Activated T-cell treated with anti-CD3 and anti-CD28 coated beads, Interleukin-2, amount 50 U/mL, for 72 hours (primary cell): ENCODE measurements at places on chromosomes 13 and 19. TPM values are rescaled to one million over a fixed set of nuclear protein-coding genes. Genes with fewer than 3 reads are reported as not detected.

- no peak for DNase-seq
- H3K27me3 ChIP-seq: peaks cover 8% of the 10 kb centered on the region
- H3K4me3 ChIP-seq: no peak overlapping the region
- H3K27ac ChIP-seq: no peak overlapping the region
- H3K4me1 ChIP-seq: peaks cover 7% of the 10 kb centered on the region
- no peaks in the 10 kb centered on the region for H3K36me3 ChIP-seq
These were observed 192.8 kb downstream of the TM9SF2 start for GRCh38 chr13:99693852-99694611.

The ATP4B gene
- total RNA-seq: not detected

The NTN5 gene
- total RNA-seq: 1.9 TPM

GRCh38 chr19:28710278-28710677, 502.7 kb downstream of the UQCRFS1 start:
- no peak for DNase-seq
- H3K4me3 ChIP-seq: no peak overlapping the region
- H3K4me1 ChIP-seq: no peaks in the 10 kb centered on the region
- H3K27me3 ChIP-seq: peaks cover 11% of the 10 kb centered on the region

- peaks cover 11% of the 10 kb centered on the region for H3K4me1 ChIP-seq
- no peak for DNase-seq
- H3K36me3 ChIP-seq: no peaks in the 10 kb centered on the region
These were observed 1.8 kb upstream of the ARRDC5 start for GRCh38 chr19:4904481-4904880.

The ZNF540 gene
- total RNA-seq: 2.3 TPM

GRCh38 chr13:50452756-50453155, 390.7 kb downstream of the DLEU7 start:
- no peak overlapping the region for H3K4me3 ChIP-seq
- H3K36me3 ChIP-seq: no peaks in the 10 kb centered on the region
- H3K4me1 ChIP-seq: peaks cover 5% of the 10 kb centered on the region
- no peaks in the 10 kb centered on the region for H3K27me3 ChIP-seq

DNA sequence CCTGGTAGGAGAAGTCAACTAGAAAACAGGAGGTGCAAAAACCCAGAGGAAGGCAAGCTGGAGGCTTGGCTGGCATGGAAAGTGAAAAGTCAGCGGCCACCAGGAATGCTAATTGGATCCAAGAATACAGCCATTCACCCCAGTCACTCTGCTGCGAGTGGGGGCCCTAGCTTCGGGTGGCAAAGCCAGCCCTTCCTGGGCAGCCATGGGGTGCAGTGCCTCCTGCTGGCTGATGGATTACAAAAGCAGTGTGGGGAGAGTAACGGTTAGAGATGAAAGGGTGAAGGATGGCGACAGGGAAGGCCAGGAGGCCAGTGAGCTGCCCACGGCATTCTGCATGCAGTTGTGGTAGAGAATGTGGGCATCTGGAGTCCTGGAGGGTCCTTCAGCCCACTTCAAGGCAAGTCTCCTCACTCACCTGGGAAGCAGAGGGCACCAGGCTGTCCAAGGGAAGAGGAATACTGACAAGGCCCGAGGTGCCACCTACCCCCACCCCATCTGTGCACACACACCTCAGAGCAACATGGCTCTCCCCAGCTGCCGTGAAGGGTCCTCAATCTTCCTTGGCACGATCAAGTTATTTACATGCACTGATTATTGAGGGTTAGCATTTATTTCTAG, 20.3 kb upstream of the EPHX3 start:
- no peaks in the 10 kb centered on the region for H3K4me1 ChIP-seq
- H3K27me3 ChIP-seq: no peaks in the 10 kb centered on the region
- DNase-seq: no peak
- H3K27ac ChIP-seq: no peak overlapping the region

DNA sequence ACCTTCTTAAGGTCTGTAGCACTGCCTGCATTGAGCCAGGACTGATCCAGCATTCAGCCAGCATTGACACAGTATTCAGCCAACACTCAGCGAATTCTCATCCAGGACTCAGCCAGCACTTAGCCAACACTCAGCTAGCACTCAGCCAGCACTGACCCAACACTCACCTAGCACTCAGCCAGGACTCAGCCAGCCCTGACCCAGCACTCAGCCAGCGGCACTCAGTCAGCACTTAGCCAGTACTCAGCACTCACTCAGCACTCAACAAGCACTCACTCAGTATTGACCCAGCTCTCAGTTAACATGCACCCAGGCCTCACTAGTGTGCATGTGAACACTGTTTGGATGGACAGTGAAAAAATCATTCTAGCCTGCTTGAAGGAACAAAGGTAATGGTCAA, 55.0 kb downstream of the TSHZ3 start:
- no peak overlapping the region for H3K4me3 ChIP-seq
- DNase-seq: no peak
- H3K4me1 ChIP-seq: no peaks in the 10 kb centered on the region
- H3K27me3 ChIP-seq: no peaks in the 10 kb centered on the region
- no peaks in the 10 kb centered on the region for H3K36me3 ChIP-seq
- no peak overlapping the region for H3K27ac ChIP-seq

The SLC6A16 gene
- 2.0 TPM for total RNA-seq

- peak overlapping the region; percentile 69 for H3K4me3 ChIP-seq
- H3K27ac ChIP-seq: peak overlapping the region; percentile 83
- H3K4me1 ChIP-seq: peaks cover 44% of the 10 kb centered on the region
- H3K36me3 ChIP-seq: peaks cover 19% of the 10 kb centered on the region
- peaks cover 6% of the 10 kb centered on the region for H3K27me3 ChIP-seq
These were observed 79.4 kb downstream of the MAP4K1 start for GRCh38 chr19:38538386-38538785.
